ENCODE measurements at places on chromosomes 3 and 15. TPM values are rescaled to one million over a fixed set of nuclear protein-coding genes. Genes with fewer than 3 reads are reported as not detected.

GRCh38 chr3:180036092-180036670 is 556 bp downstream of the PEX5L start:
- no peak for DNase-seq

GRCh38 chr3:52881871-52882270 is 15.5 kb downstream of the STIMATE start:
- DNase-seq, result no peak

- no peak for DNase-seq
Observed at GRCh38 chr3:183558495-183558894, 3.0 kb upstream of the KLHL6 start.

DNA sequence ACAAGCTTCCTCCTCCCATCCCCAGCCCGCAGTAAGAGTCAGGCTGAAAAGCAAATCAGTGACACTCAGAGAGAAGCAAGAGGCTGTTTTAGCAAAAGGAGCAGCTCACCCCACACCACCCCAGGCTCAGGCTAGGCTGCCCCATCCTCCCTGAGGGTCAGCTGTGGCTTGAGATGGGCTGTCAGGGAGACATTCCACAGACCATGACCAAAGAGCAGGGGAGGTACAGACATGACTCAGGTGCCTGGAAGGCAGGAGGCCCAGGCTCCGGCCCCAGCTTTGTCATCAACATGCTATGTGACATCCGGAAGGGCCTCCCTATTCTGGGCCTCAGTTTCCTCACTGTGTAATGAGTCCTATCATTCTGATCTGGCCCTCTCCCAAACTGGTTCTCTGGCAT is 24.7 kb downstream of the HCN4 start:
- DNase-seq, result no peak

DNA sequence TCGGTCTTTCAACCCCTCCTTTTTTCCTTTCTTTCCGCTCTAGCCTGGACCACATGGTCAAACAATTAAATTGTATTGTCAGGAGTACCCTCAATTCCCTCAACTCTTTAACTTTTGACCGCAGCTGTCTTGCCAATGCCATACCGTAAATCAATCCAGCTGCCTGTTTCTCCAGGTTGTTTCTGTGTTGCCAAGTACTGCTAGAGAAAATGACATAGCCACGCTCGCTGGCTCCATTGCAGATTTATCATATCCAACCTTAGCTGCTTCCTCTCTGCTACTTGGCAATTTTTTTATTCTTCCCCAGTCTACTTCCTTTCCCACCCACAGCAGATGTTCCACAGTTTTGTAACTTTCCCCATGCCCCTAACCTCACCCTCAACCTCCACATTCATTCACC is 60.0 kb downstream of the ZNF385D start:
- DNase-seq, result no peak

- DNase-seq, result no peak
Observed at GRCh38 chr15:47972738-47973137, 148.1 kb upstream of the SLC24A5 start.

DNA sequence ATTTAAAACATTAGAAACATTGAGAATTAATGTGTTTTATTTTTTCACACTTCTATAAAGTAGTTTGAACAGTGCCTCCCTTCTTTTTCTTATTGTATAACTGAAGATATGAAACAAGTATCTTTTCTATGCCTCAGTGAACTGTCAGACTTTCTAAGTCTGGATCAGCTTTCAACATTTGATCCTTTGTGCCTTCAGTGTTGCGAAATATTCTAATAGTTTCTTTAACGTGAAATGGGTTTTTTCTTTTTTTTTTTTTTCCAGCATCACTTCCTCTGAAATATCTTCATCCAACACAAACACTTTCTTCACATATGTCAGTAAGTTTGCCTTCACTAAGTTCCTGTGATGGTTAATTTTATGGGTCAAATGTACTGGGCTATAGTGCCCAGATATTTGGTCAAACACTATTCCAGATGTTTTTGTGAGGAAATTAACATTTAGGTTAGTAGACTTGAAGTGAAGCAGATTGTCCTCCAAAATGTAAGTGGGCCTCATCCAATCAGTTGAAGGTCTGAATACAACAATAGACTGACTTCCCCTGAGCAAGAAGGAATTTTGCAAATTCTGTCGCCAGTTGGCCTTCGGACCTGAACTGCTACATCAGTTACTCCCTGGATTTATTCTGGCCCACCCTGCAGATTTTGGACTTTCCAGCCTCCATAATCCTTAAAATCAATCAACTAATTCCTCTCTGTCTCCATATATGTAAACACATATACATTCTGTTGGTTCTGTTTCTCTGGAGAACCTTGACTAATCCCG is 6.4 kb upstream of the CPOX start:
- DNase-seq, result no peak

GRCh38 chr3:138323971-138324370 is 5.7 kb downstream of the NME9 start:
- DNase-seq, result no peak

DNA sequence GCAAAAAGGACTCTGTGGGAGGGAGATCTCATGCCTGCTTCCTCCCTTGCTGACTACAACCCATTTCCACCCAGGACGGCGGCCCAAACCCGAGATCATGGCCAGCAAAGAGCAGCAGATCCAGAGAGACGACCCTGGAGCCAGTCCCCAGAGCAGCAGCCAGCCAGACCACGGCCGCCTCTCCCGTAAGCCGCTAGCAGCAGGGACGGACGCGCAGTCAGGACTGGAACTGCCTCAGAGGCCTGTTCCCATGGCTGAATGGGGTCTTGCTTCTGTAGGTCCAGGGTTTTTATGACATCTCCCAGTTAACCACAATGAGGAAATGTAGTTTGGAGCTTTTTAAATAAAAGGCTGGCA is 67.2 kb downstream of the BOC start:
- DNase-seq, result no peak

DNA sequence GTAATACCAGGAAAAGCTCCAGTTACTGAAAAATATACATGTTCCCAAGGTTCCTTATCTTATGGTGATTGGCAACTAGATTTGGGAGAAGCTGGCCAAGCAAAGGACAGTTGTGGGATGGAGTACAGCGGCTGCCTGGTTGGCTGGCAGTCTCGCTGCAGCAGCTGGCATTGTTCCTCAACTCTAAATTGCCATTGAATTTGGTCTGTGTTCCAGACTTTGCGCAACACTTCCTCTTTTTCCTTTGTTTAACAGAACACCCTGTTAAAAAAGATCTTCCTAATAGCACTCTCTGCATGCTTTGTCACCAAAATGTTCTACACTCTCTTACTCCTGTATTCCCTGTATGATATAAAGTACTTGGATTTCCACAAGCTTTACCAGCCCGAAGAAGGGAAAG is 420.6 kb upstream of the RBMS3 start:
- no peak for DNase-seq

GRCh38 chr3:15367059-15367458 is 34.7 kb upstream of the SH3BP5 start:
- no peak for DNase-seq

GRCh38 chr15:50137330-50137761 is 18.3 kb upstream of the ATP8B4 start:
- DNase-seq, result peak; percentile 51

GRCh38 chr3:62284442-62284841 is 88.9 kb downstream of the FEZF2 start:
- DNase-seq, result no peak

GRCh38 chr3:159536876-159537275 is 451.8 kb upstream of the IL12A start:
- DNase-seq, result no peak

DNA sequence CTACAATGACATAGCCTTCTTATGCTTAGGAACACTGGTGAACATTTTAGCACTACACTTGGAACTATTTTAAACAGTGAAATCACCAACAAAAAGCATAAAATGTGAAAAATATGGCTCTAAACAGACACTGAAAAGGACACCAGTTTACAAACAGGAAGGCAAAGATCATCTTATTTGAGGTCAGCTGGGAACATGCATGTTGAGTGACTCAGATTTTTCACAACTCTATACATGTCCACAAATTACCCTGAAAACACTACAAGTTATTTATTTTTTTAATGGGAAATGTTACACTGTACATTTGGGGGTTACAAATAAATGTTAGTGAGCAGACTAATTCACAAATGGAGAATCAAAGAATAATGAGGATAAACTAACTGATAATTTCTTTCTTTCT is 12.5 kb upstream of the GK5 start:
- DNase-seq, result no peak

The SLC28A2 gene
- total RNA-seq, result not detected

The CELSR3 gene
- 9.9 TPM for total RNA-seq

The DNAH12 gene
- total RNA-seq, result 0.05 TPM

The SEMA3G gene
- 0.31 TPM for total RNA-seq

The WHAMM gene
- 6.4 TPM for total RNA-seq

The RARB gene
- not detected for total RNA-seq

The CD200 gene
- total RNA-seq, result 0.71 TPM

The SYNPR gene
- total RNA-seq, result not detected

The OXTR gene
- total RNA-seq, result 0.60 TPM

The ATP8B4 gene
- 0.68 TPM for total RNA-seq
